ENCODE measurements at places on chromosomes 13 and 19.

GRCh38 chr13:96426167-96426566 is 336.3 kb downstream of the HS6ST3 start:
- DNase-seq, result no peak

DNA sequence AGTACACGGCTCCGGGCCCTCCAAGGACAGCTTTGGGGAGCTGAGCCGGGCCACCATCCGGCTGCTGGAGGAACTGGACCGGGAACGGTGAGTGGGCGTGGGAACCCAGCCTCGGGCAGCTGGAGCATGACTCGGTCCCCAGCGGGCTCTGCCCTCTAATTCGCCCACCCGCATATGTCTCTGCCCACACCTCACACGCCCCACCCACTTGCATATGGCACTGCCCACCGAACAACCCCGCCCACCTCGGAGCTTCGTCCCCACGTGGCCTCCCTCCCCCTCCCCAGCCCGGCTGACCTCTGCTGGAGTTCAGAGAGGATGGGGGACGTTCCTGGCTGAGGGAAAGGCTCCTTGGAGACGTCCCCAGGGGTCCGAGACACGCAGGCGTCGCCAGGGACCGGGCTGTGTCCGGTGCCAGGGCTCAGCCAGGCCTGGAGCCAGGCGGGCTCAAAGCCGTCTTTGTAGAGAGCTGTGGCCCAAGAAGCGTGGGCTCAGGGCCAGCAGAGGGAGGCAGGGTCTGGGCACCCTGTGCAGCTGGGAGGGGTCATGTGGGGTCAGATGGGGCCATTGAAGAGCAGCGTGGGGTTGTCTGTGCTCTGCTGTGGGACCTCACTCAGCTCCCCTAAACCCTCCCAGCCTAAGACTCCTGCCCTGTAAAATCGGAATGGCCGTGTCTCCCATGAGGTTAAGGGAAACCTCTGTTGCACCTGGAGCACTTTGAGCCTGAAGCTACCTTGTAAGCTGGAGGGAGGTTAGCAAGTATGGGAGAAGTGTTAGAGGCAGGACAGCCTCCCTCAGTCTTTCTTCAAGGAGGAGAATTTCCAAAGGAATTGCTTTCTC is 3.8 kb downstream of the APC2 start:
- DNase-seq, result peak; percentile 85

GRCh38 chr19:5001615-5002014 is 32.7 kb downstream of the KDM4B start:
- peak; percentile 76 for DNase-seq

GRCh38 chr13:20142023-20142926 is 18.6 kb downstream of the GJA3 start:
- DNase-seq, result no peak

DNA sequence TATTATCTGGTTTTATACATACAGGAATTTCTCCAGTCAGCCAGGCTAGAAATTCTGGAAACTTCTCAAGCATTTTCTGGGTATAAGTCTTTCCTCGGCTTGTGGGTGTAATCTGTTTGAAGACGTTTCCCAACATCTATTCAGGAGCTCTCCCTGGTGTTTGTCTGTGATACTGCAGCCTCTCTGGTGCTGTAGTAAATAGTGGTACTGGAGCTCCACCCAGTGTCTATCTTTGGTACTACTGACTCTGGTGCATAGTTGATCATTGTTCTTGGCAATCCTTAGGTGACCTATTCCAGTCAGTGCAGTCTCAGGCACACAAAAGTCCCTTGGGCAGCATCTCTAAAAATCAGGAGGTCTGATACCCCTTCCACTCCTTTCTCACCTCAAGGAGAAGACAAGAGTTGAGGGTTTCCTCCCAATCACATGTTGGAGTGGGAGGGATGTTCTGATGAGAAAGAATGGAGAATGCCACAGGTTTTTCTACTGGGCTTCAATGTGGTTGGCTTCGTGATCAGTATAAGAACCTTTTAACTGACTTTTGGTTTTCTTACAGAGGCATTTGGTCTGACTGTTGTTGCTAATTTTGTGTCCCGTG is 115.5 kb downstream of the CYSLTR2 start:
- peak; percentile 86 for DNase-seq

DNA sequence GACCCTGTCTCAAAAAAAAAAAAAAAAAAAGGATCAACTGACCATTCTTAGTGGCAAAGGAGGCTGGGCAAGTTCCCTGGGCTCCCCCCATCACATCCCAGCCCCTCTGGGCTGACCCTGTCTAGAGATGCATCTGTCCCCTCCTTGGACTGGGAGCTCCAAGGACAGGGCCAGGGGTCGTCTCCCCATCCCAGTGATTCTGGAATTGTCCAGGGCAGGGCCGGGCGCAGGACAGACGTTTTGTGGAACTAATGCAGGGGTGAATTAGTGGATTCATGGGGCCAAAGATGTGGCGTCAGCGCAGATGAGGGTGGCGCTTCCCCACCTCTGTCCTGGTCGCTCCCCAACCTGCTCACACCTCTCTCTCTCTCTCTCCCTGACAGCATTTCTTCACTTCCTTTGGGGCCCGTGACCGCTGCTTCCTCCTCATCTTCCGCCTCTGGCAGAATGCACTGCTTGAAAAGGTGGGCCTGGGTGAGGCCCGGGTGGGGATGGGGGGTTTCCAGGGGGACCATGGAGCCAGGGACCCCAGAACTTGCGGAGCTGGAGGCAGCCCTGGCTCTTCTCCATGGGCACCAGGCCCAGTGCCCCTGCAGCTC is 11.1 kb downstream of the GRAMD1A start:
- DNase-seq, result no peak

- DNase-seq, result no peak
Observed at GRCh38 chr13:97318532-97318931, 96.4 kb downstream of the MBNL2 start.

DNA sequence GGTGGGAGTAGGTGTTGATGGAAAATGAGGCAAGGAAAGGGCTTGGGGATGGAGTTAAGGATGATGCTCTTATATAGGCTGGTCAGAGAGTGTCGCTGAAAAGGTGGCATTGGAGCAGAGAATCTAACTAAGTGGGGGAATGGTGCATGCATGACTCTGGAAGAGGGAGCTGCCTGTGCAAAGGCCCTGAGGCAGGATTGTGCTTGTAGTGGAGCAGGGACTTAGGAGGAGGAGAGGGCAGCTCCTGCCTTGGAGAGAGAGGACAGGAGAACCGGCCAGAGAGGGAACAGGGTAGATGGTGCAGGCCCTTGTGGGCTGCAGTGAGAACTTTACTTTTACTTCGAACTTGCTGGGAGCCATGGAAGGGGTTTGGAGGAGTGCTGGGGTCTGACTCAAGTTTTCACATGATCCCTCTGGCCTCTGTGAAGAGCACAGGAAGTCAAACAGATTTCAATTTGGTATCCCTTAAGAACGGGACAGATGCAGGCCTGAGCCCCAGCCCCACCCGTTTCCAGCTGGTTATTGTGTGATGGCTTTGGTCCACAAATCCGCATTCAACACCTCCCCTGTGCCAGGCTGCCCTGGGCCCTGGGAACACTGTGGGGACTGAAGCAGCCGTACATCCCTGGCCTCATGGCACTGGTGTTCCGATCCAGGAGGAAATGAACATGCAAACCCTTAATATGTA is 7.0 kb downstream of the AP2A1 start:
- no peak for DNase-seq

DNA sequence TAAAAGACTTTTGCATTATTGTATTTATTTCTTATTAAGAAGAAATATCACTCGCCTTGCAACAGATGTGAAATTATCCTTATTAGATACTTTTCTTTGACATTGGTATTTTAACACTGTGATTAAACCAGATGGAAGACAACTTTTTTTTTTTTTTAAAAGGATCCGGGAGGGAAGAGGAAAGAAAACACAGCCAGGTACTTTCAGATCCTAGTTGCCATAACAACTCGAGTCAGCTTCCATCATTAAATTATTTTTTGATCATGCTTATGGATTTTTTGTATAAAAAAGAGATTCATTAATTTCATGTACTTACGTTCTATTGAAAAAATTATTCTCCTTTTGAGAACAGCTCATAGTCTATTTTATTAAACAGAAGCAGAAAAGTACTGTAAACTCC is 515.7 kb downstream of the TBC1D4 start:
- DNase-seq, result no peak

- no peak for DNase-seq
Observed at GRCh38 chr19:41935760-41936415, 7.6 kb upstream of the ERFL start.

DNA sequence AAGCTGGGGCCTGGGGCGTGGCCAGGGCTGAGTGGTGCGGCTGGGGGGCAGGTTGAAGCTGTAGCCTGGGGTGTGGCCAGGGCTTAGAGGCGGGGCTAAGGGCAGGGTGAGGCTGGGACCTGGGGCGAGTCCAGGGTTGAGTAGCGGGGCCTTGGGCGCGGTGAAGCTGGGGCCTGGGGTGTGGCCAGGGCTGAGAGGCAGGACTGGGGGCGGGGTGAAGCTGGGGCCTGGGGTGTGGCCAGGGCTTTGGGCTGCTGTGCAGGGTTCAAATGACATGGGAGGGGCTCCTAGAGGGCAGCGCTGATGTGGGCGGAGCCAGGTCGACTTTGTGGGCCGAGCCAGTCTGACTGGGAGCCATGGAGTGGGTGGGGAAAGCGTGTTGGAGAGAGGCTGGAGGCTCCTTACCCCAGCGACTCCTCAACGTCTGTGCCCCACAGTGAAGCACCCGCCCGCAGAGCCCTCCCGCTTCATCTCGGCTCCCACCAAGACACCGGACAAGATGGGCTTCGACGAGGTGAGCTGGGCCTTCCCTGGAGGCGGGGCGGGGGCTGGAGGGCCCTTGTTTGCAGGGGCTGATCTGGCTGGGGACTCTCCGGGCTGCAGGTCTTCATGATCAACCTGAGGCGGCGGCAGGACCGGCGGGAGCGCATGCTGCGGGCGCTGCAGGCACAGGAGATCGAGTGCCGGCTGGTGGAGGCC is 21.5 kb downstream of the COLGALT1 start:
- peak; percentile 94 for DNase-seq

DNA sequence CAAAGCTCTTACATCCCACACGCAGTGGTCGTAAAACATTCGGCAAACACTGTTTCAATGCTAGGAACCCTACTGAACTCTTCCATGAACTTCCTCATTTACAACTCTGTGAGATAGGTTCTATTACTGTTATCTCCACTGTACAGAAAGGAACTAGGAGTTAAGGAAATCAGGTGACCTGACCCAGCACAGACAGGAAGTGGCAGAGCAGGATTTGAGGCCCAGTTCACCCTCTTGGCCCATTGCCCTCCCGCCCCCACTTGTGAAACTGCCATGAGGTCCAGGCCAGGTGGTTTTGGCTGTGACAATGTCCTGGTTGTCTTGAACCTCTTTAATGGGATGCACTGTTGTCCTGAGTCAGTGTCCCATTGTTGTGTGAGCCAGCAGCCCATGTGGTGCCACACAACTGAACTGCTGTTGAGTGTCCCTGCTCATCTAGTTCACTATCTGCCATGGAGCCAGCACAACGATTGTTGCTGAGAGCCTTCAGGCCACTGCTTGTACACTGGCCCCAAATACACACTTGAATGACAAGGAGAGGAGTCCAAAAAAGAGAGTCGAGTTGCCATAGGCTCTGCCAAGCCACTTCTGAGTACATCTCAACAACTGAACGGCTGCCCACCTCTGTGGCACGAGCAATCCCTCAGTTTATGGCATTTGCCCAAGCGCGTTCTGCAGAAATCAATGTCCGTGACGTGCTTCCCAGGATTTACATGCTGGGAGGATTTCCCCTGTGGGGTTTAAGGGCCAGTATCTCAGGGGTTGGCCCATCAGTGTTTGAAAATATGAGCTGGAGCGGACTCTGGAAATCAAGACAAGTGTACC is 484.6 kb downstream of the TSHZ3 start:
- DNase-seq, result no peak

DNA sequence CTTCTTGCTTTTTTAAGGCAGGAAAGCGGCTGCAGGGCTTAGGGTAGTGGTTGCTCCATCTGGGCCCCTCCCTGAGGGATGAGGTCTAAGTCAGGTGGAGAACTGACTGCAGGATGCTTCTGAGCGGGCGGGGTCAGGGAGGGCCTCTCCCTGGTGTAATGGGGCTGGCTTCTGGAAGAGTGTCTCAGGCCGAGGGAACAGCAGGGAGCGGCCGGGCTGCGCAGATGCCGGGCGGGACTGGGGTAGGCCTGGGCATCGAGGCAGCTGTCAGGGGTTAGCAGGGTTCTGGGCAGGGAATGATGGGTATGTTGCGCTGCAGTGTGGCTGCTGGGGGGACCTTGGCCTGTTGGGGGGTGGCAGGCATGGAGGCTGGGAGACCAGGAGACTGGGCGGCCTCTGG is 2.7 kb downstream of the FAM174C start:
- DNase-seq, result no peak

GRCh38 chr13:51865838-51866237 is 4.1 kb downstream of the CCDC70 start:
- no peak for DNase-seq

DNA sequence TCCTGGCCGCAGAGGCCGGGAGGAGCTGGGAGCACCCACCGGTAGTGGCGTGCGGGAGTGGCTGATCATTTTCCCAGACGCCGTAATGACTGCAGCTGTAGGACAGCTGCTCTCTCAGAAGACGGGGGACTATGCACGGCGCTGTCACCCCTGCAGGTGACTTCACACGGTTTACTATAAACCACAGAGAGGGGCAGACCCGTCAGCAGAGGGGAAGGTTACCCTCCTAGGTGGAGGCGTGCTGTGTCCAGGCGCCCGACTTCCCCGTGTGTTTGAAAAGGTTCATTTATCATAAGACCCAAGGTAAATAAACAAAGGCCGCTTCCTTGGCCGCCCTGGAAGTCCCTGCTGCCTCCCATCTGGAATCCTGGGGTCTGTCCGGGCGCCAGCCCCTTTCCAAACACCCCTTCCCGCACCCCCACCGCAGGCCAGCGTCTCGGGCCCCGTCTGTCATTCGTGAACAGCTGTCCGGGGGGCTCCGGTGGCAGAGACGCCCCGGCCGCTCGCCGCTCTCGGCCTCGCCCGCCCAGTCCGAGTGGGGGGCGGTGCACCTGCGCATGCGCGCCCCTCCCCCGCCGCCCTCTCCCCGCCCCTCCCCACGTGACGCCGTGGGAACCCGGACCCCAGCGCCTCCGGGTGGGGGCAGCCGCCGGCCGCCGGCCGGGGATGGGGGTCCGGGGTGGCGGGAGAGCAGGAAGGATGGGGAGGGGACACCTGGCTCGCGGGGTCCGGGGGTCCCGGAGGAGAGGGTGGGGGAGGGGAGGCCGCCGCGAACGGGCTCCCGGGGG is 915 bp downstream of the SHC2 start:
- DNase-seq, result peak; percentile 92

DNA sequence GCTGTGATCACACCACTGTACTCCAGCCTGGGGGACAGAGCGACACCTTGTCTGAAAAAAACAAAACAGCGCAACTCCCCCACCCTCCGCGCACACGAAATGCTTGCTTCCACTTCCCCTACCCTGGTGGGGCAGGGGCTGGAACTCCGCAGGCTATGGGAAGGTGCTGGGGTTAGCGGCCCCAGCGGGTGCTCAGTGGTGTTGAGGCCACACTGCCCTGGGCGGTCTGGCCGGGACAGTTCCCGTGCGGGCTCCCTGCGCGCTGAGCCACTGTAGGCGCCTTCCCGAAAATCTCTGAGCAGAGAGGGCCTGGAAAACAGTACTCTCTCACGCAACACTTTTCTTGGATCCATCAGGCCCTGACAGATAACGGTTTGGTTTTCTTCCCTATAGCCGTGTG is 1.1 kb upstream of the WTIP start:
- no peak for DNase-seq

- DNase-seq, result no peak
Observed at GRCh38 chr19:39206122-39206521, 2.1 kb upstream of the SYCN start.

- DNase-seq, result no peak
Observed at GRCh38 chr19:4730740-4731171, 7.1 kb upstream of the DPP9 start.

Measured in T47D (cell line).